NCI-H460 (cell line): ENCODE measurements at places on chromosomes 1 and 21.

GRCh38 chr21:41622831-41623548 lies 115.0 kb upstream of the TMPRSS2 start:
- DNase-seq = no peak

- DNase-seq = no peak
These were observed 89.4 kb downstream of the SDCCAG8 start for GRCh38 chr1:243345205-243345604.

GRCh38 chr1:147494998-147495580 lies 46.2 kb upstream of the BCL9 start:
- DNase-seq = peak; percentile 80

GRCh38 chr1:195867638-195868037 lies 740.6 kb downstream of the KCNT2 start:
- DNase-seq = no peak

GRCh38 chr1:42674682-42675081 lies 7.5 kb upstream of the YBX1 start:
- DNase-seq = no peak

- DNase-seq = peak; percentile 43
These were observed 16.6 kb upstream of the EYA3 start for GRCh38 chr1:28104866-28105467.

GRCh38 chr21:37700641-37701202 lies 215.5 kb downstream of the KCNJ6 start:
- peak; percentile 66 for DNase-seq

DNA sequence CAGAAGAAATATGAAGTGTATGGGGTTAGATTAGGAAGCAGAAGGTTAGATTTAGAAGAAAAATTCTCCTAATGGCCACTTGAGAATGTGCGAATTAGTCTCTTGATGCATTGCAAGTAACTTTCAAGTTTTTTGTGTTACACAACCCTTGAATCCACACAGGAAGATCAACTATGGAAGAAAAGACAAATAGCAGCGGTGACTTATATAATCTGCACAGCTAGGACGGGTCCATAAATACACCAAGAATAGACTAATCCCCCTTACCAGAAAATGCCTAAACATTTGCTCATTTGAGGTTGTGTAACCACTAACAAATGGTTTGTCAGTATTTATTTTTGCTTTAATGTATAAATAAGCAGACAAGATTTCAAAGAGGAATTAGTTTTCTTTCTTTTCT lies 182.6 kb downstream of the TGFB2 start:
- no peak for DNase-seq

DNA sequence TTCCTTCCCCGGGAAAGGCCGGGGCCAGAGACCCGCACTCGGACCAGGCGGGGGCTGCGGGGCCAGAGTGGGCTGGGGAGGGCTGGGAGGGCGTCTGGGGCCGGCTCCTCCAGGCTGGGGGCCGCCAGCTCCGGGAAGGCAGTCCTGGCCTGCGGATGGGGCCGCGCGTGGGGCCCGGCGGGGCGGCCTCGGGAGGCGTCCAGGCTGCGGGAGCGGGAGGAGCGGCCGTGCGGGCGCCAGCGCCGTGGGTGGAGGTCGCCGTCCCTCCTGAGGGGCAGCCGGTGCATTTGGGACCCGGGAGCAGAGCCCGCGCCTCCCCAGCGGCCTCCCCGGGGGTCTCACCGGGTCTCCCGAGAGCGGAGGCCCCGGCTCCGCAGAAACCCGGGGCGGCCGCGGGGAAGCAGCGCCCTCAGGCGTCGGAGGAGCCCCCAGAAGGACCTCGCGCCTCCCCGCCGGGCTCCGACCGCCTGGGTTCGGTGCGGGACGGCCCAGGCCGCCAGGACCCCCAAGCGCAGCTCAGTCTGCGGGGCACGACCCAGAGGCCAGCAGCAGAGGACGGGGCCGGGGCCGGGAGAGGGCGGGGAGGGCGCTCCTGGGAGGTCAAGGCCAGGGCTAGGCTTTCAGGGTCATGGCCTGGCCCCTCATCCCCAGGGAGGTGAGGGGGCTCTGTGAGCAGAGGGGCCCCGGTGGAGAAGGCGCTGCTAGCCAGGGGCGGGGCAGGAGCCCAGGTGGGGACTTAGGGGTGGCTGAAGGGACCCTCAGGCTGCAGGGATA lies 7.2 kb upstream of the SLX9 start:
- no peak for DNase-seq

DNA sequence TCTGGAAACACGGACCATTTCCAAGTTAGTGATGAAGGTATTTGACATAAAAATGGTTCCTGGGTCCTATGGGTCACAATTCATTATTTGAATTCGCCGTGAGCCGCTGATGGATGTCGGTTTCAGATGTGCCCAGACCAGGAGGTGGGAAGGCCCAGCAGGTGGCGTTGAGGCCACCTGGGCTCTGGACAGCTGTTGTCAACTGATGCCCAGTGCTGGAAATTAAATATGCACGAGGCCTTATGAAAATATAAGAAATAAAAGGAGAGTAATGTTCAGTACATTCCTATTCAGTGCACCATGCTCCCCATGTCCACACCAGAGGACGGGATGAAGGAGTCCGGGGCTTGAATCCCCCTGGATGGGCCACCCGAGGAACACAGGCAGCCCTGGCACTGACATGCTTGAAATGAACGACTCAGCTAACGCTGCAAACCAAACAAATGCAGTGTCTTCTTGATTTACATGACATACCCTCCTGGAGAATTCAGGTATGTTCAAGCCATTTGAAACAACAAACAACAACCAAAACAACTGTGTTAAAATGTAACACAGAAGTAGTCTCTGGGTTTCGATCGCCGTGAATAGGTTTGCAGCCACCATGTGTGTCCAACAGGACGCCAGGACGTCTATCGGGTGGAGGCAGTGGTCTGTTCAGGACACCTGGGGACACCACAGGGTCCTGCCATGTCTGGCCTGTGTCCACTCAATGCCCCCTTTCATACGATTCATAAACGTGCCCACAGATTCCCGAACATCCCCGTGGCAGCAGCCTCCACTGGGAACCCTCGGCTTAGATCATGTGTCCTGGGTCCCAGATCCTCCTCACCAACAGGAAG lies 6.1 kb downstream of the TFF3 start:
- DNase-seq = no peak

DNA sequence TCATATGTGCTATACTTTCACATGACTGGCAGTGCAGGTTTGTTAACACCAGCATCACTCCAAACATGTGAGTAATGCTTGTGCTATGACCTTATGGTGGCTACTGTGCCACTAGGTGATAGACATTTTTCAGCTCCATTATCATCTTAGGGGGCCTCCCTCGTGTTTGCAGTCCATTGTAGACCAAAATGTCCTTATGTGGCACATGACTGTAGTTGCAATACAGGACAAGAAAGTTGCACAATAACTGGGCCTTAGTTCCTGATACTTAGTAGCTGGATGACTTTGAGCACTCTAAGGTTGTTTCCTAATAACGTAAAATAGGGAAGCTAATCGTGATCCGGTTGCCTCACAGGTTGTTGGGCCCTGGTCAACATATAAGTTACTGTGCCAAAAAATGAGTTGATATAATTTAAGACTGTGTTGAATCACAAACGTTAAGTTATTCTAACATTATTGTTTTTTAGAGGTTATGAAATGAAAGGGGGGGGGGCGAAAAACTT lies 511 bp upstream of the SNX27 start:
- DNase-seq = peak; percentile 28

DNA sequence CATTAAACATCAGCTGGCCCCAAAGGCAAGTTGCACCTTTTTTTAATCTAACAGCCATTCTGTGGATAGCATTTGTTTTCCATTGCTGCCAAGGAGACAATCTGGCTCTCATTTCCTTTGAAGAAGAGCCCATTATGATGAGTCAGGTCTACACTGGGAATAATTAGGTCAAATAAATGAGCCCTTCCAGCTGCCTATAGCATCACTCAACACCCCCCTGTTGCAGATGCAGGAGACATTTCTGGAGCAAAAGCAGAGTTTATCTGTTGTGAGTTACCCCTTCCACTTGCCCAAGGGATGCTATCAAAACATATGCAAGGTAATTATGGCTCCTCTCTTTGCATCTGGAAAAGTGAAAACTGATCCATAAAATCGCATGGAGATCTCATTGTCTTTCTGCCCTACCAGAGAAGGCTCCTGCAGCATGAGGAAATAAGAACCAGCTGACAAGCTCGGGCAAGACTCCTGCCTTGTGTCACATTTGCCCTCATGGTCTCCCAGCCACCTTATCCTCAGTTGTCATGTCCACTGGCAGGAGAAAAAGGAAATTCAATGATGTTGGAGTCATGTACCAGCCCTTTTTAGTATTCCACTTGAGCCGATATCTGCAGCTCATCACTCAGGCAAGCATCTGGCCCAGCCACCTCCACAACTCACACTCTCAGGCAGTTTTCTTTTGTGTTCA lies 135.9 kb downstream of the SLC30A10 start:
- no peak for DNase-seq

DNA sequence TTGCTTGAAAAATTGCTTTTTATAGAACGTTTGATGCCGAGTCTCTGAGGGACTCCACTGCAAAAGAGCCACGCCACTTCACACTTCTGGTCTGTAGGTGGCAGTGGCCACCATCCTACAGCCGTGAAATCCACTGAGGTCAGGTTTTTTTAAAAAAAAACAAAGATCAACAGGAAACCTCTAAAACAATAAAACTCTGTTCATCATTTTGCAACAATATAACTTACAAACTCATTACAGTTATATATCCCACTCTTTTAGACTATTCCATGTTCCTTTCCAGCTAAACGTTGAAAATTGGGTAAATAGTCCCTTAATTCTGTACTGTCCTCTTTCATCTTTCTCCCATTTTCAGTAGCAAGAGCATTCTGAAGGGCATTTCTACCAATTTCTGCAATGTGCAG lies 64.6 kb upstream of the FMN2 start:
- DNase-seq = peak; percentile 62

GRCh38 chr1:85463731-85464496 lies 1.0 kb downstream of the DDAH1 start:
- no peak for DNase-seq

- peak; percentile 93 for DNase-seq
These were observed 39.1 kb upstream of the CDC42BPA start for GRCh38 chr1:227357171-227357926.

DNA sequence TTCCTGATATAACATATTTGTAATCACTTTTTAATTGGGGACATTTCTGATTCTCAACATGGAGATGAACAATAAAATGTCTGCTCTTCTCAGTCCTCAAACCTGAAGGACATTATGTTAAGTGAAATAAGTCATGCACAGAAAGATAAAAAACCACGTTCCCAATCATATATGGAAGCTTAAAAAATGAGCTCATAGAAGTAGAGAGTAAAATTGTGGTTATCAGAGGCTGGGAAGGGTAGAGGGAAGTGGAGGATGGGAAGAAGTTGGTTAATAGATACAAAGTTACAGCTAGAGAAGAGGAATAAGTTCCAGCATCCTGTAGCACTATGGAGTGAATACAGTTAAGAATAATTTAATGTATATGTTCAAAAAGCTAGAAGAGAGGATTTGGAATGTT lies 1.5 kb upstream of the CD48 start:
- no peak for DNase-seq

GRCh38 chr1:148355976-148356375 lies 127.1 kb downstream of the PPIAL4G start:
- peak; percentile 54 for DNase-seq

DNA sequence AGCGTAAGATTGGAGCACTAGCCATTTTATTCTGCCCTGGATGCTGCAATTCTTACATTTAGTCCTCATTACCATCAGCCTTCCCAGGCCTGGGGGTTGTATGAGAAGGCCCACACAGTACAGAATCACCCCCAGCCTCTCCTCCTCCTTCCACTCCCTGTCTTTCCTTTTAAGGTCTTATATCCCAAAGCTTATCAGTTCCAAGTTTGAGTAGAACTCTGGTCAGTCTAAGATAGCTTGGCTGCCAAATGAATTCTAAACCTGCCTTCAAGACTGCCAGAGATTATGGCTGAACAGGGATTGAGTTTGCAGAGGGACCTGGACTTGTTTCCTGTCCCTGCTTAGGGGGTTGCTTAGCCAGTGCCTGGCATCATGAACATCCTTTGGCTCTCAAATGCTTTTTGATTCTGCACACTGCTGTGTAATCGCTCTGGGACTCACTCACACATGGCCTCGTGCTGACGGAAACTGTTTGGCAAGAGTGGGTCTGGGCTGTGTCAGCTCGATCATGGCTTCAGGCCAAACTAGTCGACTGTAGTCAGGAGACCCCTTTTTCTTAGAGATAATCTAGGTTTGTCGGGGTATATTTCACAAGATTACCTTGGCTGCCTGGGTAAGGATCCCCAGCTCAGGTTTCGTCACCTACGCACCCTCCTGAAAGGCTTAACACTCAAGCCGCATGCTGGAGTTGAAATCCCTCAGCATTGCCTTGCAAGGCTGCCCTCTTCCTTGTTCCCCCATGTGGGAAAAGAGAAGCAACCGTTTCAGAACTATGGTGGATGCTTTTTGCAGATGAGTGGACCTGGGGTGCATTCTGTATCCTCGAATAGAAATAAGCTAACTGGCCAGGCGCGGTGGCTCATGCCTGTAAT lies 252.6 kb downstream of the NFIA start:
- no peak for DNase-seq

GRCh38 chr1:186848509-186849130 lies 19.9 kb downstream of the PLA2G4A start:
- peak; percentile 60 for DNase-seq

- no peak for DNase-seq
These were observed 22.5 kb upstream of the SLC27A3 start for GRCh38 chr1:153752571-153753195.

DNA sequence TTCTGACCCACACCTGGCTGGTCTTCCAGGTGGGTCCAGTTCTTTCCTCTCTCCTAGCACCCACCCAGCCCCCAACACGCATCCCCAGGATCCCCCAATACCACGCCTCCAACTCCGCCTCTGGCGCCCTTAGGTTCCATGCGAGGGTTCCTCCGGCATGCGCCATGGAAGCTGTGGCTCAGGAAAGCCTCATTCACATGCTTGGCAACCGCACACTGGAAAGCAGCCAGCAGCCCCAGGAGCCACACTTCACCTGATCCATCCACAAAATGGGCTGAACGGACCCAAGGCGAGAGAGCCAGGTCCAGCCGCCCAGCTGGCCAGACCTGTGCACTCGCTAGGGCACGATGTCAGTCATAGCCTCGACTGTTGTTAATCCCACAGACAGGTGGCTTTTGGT lies 161.2 kb downstream of the PSMG1 start:
- no peak for DNase-seq

- no peak for DNase-seq
These were observed 66.8 kb upstream of the DISP3 start for GRCh38 chr1:11412141-11412540.

DNA sequence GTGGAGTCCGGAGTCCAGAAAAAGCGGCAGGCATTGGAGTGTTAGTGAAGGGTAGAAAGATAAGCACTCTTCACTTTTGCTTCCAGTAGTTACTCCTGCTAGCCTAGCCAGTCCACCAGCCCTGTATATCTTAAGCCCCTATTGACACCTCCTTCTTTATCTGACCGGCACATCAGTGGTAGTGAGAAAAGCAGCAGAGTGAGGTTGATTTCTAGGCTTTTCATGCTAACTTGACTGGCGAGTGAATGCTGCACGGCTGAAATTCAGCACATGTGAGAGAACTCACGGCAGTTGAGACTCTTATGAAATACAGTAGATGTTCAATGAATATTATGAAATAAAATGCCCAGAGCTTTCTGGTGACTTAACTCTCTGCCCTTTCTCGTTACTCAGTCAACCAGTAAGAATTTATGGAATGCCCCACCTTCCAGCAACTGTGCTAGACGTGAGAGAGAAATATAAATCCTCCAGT lies 128.2 kb downstream of the CACHD1 start:
- peak; percentile 29 for DNase-seq

- no peak for DNase-seq
These were observed 394.3 kb downstream of the TGFB2 start for GRCh38 chr1:218739426-218739825.
